ENCODE measurements at places on chromosomes 5 and 9. TPM values are rescaled to one million over a fixed set of nuclear protein-coding genes. Genes with fewer than 3 reads are reported as not detected.

GRCh38 chr5:93072831-93073459 lies 508.1 kb downstream of the NR2F1-AS1 start:
- no peak for DNase-seq

- DNase-seq, result peak; percentile 82
These were observed 32.7 kb downstream of the ANXA2R start for GRCh38 chr5:43007246-43007910.

DNA sequence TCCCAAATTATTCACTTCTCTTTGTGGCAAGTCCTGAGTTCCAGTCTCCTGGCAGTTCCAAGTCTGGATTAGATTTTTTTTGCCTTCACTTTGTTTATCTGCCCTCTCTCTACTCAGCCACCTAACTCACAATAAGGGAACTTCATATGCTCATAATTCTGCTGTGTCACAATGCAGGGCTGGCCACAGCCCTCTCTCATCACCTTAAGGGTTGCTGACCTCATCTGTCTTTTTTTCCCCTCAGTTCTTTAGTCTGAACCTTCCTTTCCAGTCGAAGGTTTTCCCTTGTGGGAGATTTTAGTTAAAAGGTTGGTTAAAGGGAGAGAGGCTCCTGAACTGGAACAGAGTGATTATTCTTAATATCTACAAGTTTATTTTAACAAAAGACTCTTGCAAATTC lies 4.1 kb downstream of the BAG1 start:
- no peak for DNase-seq

DNA sequence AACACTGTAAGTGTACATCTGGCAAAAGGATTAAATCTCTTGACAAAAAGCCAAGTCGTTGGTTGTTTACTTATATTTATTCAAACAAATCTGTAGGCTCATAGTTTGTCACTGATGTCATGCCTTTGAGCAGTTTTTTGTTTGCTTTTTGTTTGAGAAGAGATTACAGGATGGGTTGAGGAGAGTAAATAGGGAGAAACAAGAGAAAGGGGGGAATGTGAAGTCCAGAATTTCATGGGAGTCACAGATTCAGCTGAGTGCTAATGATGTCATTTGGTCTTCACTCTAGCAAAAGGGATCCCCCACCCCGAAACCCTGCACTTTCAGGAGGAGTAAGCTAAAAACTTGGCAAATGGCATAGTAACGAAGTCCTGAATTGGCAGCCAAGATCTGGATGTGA lies 337.4 kb downstream of the GLIS3 start:
- no peak for DNase-seq

The SV2C gene
- 0.23 TPM for total RNA-seq

All from lower leg skin (tissue), 4 donors.